ENCODE measurements at places on chromosomes 4 and X. TPM values are rescaled to one million over a fixed set of nuclear protein-coding genes. Genes with fewer than 3 reads are reported as not detected.

The POU3F4 gene
- polyA plus RNA-seq: not detected

GRCh38 chr4:118270492-118270891 is 82.3 kb downstream of the PRSS12 start:
- peak; percentile 39 for DNase-seq

The PRKX gene
- polyA plus RNA-seq: 8.0 TPM

- DNase-seq: peak; percentile 57
Observed at GRCh38 chr4:114659386-114660008, 60.9 kb downstream of the UGT8 start.

GRCh38 chr4:15874671-15875070 is 63.9 kb downstream of the FGFBP1 start:
- no peak for DNase-seq

The CXCL3 gene
- not detected for polyA plus RNA-seq

The BTC gene
- not detected for polyA plus RNA-seq

Measured in muscle of arm (tissue), 14 donors.